ENCODE measurements at places on chromosomes 6 and 20. TPM values are rescaled to one million over a fixed set of nuclear protein-coding genes. Genes with fewer than 3 reads are reported as not detected.

DNA sequence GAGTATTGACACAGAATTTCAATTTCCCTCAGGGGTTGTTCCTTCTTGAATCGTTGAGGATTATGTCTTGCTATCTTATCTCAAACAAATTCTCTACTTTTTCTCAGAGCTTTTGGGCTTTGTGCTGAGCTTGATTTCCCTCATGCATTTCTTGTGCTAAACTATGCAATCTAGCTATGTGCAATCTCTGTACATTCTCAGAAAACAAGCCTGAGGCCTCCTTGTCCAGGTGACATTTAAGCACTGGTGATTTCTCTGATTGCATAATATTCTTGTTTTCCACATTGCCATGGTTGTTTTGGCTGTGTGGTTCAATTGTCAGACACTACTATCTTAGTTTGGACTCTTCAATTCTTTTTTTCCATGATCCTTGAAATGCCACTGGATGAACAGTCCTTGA lies 81.2 kb upstream of the MAN1A1 start:
- H3K27me3 ChIP-seq = no peaks in the 10 kb centered on the region
- DNase-seq = no peak
- no peak overlapping the region for H3K4me3 ChIP-seq
- no peaks in the 10 kb centered on the region for H3K36me3 ChIP-seq

DNA sequence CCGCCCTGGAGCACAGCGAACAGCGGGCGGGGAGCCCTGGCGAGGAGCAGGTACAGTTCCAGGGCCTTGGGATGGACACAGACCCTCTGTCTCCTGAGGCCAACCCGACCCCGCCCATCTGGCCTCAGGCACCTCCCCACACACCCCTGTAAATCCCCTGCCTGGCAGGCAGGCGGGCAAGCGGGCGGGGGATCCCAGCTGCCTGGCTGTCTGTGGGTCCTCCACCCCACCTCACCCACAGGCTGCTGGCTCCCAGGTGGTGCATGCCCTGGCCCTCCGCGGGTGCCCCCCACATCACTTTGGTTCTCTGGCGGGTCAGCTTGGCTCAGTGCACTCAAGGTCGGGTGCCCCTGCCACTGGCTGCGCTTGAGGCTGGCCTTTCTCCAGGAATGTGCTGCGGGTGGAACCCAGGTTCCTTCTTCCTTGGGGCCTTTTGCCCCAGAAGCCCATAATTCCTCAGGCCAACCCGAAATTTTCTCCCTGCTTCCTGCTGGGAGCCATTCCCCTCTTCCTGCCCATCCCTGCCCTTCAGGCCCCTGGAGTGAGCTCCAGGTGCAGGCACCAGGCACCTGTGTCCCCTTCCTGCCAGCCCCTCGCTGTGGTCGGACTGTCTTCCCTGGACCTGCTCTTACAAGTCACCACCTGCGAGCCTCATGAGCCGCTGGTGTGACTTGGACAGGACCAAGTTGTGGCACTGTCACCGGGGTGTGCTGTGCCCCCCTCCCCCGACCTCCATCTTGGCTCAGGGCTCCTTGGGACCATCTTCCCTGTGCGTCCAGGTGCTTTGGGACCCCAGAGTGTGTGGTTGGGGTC lies 5.3 kb upstream of the TNFRSF6B start:
- no peak for DNase-seq
- H3K4me1 ChIP-seq = peaks cover 3% of the 10 kb centered on the region
- H3K27ac ChIP-seq = no peak overlapping the region
- H3K4me3 ChIP-seq = no peak overlapping the region
- peaks cover 4% of the 10 kb centered on the region for H3K36me3 ChIP-seq
- H3K27me3 ChIP-seq = peaks cover 7% of the 10 kb centered on the region

DNA sequence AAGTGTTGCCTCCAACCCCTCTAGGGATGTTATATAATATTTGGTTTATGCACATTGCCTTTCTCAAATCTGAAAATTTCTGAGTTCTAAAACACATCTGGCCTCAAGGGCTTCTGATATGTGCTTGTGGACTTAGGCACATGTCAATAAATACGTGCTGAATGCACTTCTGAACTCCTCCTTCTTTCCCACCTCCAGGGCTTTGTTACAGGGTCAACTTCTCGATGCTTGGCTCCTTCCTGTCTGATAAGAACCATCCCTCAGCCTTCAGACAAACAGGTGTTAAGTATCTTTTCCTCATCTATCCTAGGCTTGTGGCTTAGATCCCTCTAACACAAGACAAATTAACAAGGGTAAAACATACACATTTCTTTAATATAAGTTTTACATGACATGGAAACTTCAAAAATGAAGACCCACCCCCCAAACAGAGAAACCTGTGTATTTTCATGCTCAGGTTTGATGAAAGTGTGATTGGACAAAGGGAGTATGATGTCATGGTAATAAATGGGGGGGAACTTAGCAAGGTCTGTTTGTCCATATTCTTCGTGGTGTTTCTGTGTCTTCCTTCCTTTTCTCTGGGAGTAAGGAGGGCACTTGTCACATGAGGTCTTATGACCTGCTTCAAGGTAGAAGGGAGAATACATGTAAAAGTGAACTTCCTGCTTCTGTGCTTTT lies 326.9 kb downstream of the CD83 start:
- H3K27ac ChIP-seq = peak overlapping the region; percentile 36
- H3K36me3 ChIP-seq = no peaks in the 10 kb centered on the region
- DNase-seq = no peak
- peaks cover 33% of the 10 kb centered on the region for H3K4me1 ChIP-seq

DNA sequence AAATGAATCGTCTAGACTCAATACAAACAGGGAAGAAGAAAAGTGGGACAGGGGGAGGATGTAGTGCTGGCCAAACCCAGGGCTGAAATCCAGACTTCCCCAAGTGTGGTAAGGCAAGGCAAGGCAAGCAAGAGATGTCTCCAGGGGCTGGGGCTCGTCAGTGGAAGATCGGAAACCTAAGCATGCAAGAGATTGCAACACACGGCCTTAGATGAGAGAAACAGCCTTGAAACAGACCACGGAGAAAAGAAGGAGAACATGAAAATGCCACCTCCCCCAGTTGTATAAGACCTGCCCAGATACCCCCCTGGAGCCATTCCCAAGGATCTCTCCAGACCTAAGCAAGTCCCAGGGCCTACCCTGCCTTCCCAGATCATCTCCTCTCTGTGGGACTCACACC lies 20.0 kb downstream of the VEGFA start:
- no peaks in the 10 kb centered on the region for H3K4me1 ChIP-seq
- no peaks in the 10 kb centered on the region for H3K36me3 ChIP-seq
- H3K4me3 ChIP-seq = no peak overlapping the region

- H3K36me3 ChIP-seq = no peaks in the 10 kb centered on the region
- no peaks in the 10 kb centered on the region for H3K4me1 ChIP-seq
- H3K27ac ChIP-seq = no peak overlapping the region
- H3K27me3 ChIP-seq = no peaks in the 10 kb centered on the region
- DNase-seq = no peak
Observed at GRCh38 chr6:113258771-113259170, 598.4 kb upstream of the MARCKS start.

- H3K27ac ChIP-seq = no peak overlapping the region
- no peak for DNase-seq
- no peaks in the 10 kb centered on the region for H3K4me1 ChIP-seq
- H3K36me3 ChIP-seq = no peaks in the 10 kb centered on the region
- no peaks in the 10 kb centered on the region for H3K27me3 ChIP-seq
- no peak overlapping the region for H3K4me3 ChIP-seq
Observed at GRCh38 chr6:136464874-136465273, 85.3 kb downstream of the MAP7 start.

GRCh38 chr6:106163966-106164877 lies 78.1 kb downstream of the PRDM1 start:
- no peaks in the 10 kb centered on the region for H3K36me3 ChIP-seq
- H3K27me3 ChIP-seq = peaks cover 10% of the 10 kb centered on the region
- peaks cover 15% of the 10 kb centered on the region for H3K4me1 ChIP-seq
- no peak overlapping the region for H3K4me3 ChIP-seq

DNA sequence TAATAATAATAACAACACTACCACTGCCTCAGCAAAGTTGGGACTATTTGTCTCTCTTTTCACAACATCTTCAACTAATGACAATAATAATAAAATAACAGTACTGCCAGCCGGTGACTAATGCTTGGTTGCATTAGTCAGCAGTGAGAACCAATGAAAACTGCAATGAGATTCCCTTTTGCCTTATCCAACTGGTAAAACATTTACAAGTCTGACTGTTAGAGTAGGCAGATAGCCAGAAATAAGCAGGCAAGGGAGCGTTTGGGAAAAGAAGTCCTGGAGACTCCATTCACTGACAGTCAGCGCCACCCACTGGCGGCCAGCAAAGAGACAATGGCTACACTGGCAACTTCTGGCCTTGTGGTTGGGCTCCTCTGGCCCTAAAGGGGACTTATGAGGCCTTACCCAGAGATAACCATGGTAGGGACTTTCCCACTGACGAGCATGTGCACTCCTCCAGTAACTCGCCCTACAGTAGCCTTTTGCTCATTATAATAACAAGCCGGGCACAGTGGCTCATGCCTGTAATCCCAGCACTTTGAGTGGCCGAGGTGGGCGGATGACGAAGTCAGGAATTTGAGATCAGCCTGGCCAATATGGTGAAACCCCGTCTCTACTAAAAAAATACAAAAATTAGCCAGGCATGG lies 3.4 kb upstream of the NSFL1C start:
- H3K4me3 ChIP-seq = peak overlapping the region; percentile 51
- peaks cover 25% of the 10 kb centered on the region for H3K27me3 ChIP-seq
- peaks cover 60% of the 10 kb centered on the region for H3K4me1 ChIP-seq
- peaks cover 51% of the 10 kb centered on the region for H3K36me3 ChIP-seq
- DNase-seq = peak; percentile 75

GRCh38 chr6:3410385-3411360 lies 46.2 kb downstream of the SLC22A23 start:
- H3K36me3 ChIP-seq = peaks cover 42% of the 10 kb centered on the region
- peaks cover 20% of the 10 kb centered on the region for H3K4me1 ChIP-seq
- no peak overlapping the region for H3K4me3 ChIP-seq
- peaks cover 2% of the 10 kb centered on the region for H3K27me3 ChIP-seq
- H3K27ac ChIP-seq = no peak overlapping the region

DNA sequence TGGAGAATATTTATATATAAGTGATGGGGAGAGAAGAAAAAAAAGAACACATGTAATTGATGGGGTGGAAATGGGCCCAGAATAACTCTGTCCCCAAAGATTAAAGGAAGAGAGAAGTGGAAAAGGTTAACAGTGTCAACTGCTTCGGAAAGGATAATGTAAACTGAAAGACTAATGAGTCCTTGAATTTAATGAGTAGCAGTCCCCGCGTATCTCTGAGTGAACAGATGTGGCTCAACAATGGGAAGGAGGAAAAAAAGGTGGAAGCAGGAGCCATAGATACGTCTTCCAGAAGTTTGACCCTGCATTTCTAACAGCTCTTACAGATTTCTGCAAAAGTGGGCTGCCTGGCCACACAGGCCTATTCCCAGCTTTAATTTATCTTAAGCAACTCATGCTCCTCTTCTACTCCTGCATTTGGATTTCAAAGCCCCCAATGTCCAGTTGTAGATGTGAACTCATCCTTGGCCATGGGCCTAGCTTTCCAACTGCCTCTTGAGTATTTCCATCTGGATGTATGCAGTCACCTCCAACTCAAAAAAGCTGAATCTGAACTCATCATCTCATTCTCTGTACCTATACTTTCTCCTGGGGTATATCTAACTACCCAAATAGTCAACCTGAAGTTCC lies 61.3 kb downstream of the DST start:
- H3K27ac ChIP-seq = no peak overlapping the region
- H3K4me3 ChIP-seq = no peak overlapping the region
- DNase-seq = no peak
- H3K27me3 ChIP-seq = no peaks in the 10 kb centered on the region
- no peaks in the 10 kb centered on the region for H3K4me1 ChIP-seq
- H3K36me3 ChIP-seq = peaks cover 30% of the 10 kb centered on the region

- no peaks in the 10 kb centered on the region for H3K36me3 ChIP-seq
- H3K4me3 ChIP-seq = no peak overlapping the region
- no peak for DNase-seq
- peaks cover 24% of the 10 kb centered on the region for H3K4me1 ChIP-seq
- peaks cover 2% of the 10 kb centered on the region for H3K27me3 ChIP-seq
Observed at GRCh38 chr6:167244064-167244960, 46.8 kb upstream of the UNC93A start.

DNA sequence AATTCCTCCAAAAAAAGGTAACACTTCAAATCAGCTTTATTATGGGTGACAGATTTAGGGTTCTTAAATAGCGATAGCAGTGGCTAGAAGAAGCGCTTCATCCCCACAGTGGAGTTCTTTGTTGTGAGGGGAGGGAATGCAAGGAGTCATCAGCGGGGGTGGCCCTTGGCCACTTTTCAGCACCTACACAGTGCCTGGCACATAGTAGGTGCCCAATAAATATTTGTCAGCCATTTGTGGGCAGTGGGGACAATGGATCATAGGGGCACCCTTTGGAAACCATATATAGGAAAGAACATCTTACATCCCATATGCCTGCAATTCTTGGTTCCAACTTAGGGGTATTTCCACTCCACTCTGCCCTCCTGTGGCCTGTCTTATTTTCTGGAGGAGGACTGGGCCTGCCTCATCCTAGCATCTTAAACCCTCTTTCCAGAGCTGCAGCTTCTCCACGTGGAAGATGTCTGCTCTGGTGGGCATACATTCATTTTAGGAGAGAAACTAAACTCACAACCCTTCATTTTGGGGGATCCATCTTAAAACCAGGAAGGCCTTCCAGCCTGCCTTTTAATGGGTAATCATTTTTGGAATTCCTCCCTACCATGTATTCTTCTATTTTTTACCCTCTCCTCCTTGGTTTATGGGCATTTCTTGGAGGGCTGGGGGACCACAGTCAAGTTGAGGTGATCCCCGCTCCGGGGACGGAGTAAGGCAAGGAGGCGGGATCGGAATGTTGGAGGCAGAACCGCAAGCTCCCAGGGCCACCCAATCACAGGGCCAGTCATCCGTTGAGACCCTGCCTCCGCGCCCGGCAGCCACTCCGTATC lies 2.6 kb upstream of the GPSM3 start:
- peaks cover 4% of the 10 kb centered on the region for H3K36me3 ChIP-seq
- peak; percentile 31 for DNase-seq
- peak overlapping the region; percentile 79 for H3K4me3 ChIP-seq
- peaks cover 56% of the 10 kb centered on the region for H3K4me1 ChIP-seq
- peaks cover 11% of the 10 kb centered on the region for H3K27me3 ChIP-seq
- peak overlapping the region; percentile 86 for H3K27ac ChIP-seq

GRCh38 chr6:52352239-52353018 lies 9.5 kb upstream of the PAQR8 start:
- H3K36me3 ChIP-seq = no peaks in the 10 kb centered on the region
- DNase-seq = no peak
- H3K27ac ChIP-seq = no peak overlapping the region
- no peak overlapping the region for H3K4me3 ChIP-seq

- no peak for DNase-seq
- no peaks in the 10 kb centered on the region for H3K4me1 ChIP-seq
- H3K36me3 ChIP-seq = no peaks in the 10 kb centered on the region
- no peak overlapping the region for H3K27ac ChIP-seq
- no peaks in the 10 kb centered on the region for H3K27me3 ChIP-seq
- no peak overlapping the region for H3K4me3 ChIP-seq
Observed at GRCh38 chr6:160188773-160189172, 67.2 kb downstream of the SLC22A1 start.

Gene PRDM13
- total RNA-seq = not detected

Gene FAM110A
- total RNA-seq = 7.2 TPM

Gene CENPQ
- total RNA-seq = 7.5 TPM

Gene LSM2
- 57.1 TPM for total RNA-seq

Gene WFDC12
- total RNA-seq = not detected

Gene ACSS1
- 15.5 TPM for total RNA-seq

Gene CST1
- 130 TPM for total RNA-seq

Gene FABP7
- 3.6 TPM for total RNA-seq

Gene MROH8
- 4.3 TPM for total RNA-seq

Gene TRIM10
- not detected for total RNA-seq

Gene MRPL14
- 30.3 TPM for total RNA-seq

Gene RIN2
- total RNA-seq = 57.5 TPM

Gene PTPRT
- total RNA-seq = 0.10 TPM

Gene FOXC1
- 112 TPM for total RNA-seq
